ENCODE measurements at places on chromosomes 5 and 9. TPM values are rescaled to one million over a fixed set of nuclear protein-coding genes. Genes with fewer than 3 reads are reported as not detected.

- H3K4me3 ChIP-seq, result no peak overlapping the region
- DNase-seq, result no peak
- no peak overlapping the region for H3K27ac ChIP-seq
- H3K4me1 ChIP-seq, result no peaks in the 10 kb centered on the region
- no peaks in the 10 kb centered on the region for H3K27me3 ChIP-seq
- no peaks in the 10 kb centered on the region for H3K36me3 ChIP-seq
These were observed 637.2 kb upstream of the GRAMD2B start for GRCh38 chr5:125786021-125786420.

GNG10 gene
- 23.0 TPM for total RNA-seq

- H3K4me1 ChIP-seq, result no peaks in the 10 kb centered on the region
- DNase-seq, result no peak
These were observed 92.6 kb downstream of the CHSY3 start for GRCh38 chr5:129996896-129997295.

GFI1B gene
- 0.45 TPM for total RNA-seq

TMEM203 gene
- 43.9 TPM for total RNA-seq

- peak overlapping the region; percentile 88 for H3K27ac ChIP-seq
- H3K36me3 ChIP-seq, result peaks cover 5% of the 10 kb centered on the region
- no peaks in the 10 kb centered on the region for H3K27me3 ChIP-seq
- H3K4me3 ChIP-seq, result peak overlapping the region; percentile 94
- DNase-seq, result no peak
- H3K4me1 ChIP-seq, result peaks cover 11% of the 10 kb centered on the region
These were observed 1.0 kb upstream of the EXOC3 start for GRCh38 chr5:441996-442334.

DNA sequence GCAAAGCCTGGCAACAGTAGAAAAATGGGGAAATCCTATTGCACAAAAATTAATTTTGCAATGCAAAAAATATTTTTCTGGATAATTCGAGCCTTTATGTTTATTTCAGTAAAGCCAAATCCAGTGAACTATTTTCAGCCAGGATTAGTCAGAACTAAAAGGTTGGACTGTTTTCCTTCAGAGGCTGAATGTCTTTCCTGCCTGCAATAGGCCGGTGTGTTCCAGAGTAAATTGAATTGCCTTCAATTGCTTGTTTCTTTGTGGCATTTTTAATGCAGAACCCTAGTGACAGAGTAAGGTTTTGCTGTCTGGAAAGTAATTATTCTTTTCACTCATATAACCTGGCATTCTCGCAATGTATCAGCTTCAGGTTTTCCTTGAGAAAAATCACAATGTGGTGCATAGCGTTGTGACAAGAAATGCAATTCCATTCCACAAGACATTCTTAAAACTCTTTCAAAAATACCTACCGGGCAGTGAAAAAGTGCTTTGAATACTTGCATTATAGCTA is 183.7 kb downstream of the GLIS3 start:
- peaks cover 7% of the 10 kb centered on the region for H3K27me3 ChIP-seq
- H3K27ac ChIP-seq, result no peak overlapping the region
- no peaks in the 10 kb centered on the region for H3K36me3 ChIP-seq
- no peak for DNase-seq

- no peak overlapping the region for H3K4me3 ChIP-seq
- DNase-seq, result no peak
- H3K27ac ChIP-seq, result no peak overlapping the region
- no peaks in the 10 kb centered on the region for H3K27me3 ChIP-seq
- H3K36me3 ChIP-seq, result peaks cover 14% of the 10 kb centered on the region
These were observed 119.3 kb downstream of the LMNB1 start for GRCh38 chr5:126896170-126896702.
